ENCODE measurements at places on chromosomes 7 and 10. TPM values are rescaled to one million over a fixed set of nuclear protein-coding genes. Genes with fewer than 3 reads are reported as not detected.

Gene GPRIN2
- 33.2 TPM for total RNA-seq

Gene PSMG3
- 115 TPM for total RNA-seq

Gene LIPF
- total RNA-seq: not detected

Gene GNAT3
- total RNA-seq: not detected

Gene PNLIPRP1
- not detected for total RNA-seq

Gene ACBD7
- 1.2 TPM for total RNA-seq

Gene PHKG1
- 0.41 TPM for total RNA-seq

Gene SHTN1
- total RNA-seq: 33.1 TPM

Gene ACTR3C
- not detected for total RNA-seq

Gene PDE6C
- total RNA-seq: not detected

Gene PNLIPRP3
- not detected for total RNA-seq

Gene CPA1
- not detected for total RNA-seq

Gene IL6
- 7.2 TPM for total RNA-seq

Gene EPHB6
- 0.49 TPM for total RNA-seq

Gene H2AZ2
- 270 TPM for total RNA-seq

Gene DRGX
- not detected for total RNA-seq

Gene ANKRD30A
- total RNA-seq: 1.4 TPM

Gene PRTFDC1
- total RNA-seq: 16.0 TPM

Gene INA
- total RNA-seq: 26.7 TPM

Gene LIPN
- total RNA-seq: not detected

Gene WASHC2C
- total RNA-seq: 18.1 TPM

Gene SSC4D
- total RNA-seq: 1.3 TPM

Gene HABP2
- total RNA-seq: 0.07 TPM

Gene PON1
- total RNA-seq: 0.34 TPM

Gene MEOX2
- not detected for total RNA-seq

Gene CRYGN
- not detected for total RNA-seq

Gene SAP25
- total RNA-seq: 0.73 TPM

Gene FGL2
- total RNA-seq: not detected

Gene FUOM
- total RNA-seq: 12.8 TPM

All from A549 treated with CpdA at 1 μM for 4 hours (cell line).